ENCODE measurements at places on chromosomes 2 and 18.

- DNase-seq = no peak
These were observed 69.8 kb upstream of the GALNT3 start for GRCh38 chr2:165863810-165864261.

DNA sequence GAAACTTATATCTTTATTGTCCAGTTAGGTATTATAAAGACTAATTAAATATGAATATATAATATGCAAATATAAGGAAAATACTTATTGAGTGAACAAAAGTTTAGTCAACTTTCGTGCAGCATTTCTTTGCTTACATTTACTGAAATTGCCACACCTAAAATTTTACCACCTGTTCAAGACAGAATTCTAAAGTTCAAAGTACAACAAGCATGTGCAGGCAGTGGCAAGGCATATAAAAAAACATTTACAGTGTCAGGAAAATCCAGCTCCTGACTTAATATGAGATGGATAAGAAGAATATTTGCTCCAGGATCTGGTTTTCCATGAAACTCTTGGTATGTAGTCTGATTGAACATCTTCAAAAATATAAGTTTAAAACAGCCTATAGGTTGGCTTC lies 4.8 kb downstream of the ITPRID2 start:
- no peak for DNase-seq

- no peak for DNase-seq
These were observed 1200.4 kb upstream of the CDH2 start for GRCh38 chr18:29377346-29377745.

- no peak for DNase-seq
These were observed 13.2 kb upstream of the SCYGR5 start for GRCh38 chr2:227653419-227653818.

DNA sequence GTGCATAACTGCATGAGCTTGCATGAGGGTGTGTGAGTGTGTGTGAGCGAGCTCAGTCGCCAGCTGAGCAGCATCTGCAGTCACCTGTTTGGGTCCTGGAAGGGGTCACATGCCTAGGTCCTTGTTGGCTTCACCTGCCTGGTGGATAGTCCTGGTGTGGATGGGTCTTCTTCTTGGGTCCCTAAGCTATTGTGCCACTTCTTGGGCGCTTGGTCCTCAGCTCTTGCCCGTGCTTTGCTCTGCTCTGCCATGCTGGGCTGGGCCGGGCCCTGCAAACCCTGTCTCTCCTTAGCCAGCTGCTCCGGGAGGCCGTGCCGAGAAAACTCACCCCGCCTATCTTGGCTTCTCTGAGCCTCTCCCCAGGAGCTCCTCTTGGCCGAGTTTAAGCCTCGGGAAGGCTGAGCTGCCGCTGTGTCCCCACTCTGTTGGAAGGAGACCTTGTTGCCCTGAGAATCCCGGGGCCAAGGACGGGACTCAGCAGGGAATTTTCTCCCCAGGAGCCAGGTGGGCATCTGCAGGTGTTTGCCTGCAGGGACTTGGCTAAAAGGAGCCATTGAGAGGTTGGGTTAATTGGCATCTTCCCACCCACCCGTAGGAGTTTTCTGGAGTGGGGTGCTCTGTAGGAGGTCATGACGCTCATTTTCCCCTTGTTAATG lies 300.8 kb downstream of the NDUFA10 start:
- no peak for DNase-seq

DNA sequence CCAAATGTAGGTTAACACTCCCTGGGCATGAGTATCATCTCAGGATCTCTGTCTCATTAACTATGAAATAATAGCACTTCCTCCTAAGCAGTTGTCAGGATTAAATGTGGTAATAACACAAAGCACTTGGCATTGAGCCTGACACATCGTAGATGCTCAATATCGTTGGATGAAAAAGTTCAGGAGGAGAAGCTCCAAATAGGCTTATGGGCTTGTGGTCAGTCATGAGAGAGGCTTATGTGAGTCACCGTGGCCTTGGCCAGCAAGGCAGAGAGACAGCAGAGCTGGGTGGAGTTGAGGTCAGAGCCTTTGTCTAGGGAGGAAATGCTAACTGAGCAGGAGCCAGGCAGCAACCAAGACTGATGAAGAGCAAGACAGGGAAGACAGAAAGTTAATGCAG lies 68.3 kb upstream of the PPM1B start:
- DNase-seq = no peak

DNA sequence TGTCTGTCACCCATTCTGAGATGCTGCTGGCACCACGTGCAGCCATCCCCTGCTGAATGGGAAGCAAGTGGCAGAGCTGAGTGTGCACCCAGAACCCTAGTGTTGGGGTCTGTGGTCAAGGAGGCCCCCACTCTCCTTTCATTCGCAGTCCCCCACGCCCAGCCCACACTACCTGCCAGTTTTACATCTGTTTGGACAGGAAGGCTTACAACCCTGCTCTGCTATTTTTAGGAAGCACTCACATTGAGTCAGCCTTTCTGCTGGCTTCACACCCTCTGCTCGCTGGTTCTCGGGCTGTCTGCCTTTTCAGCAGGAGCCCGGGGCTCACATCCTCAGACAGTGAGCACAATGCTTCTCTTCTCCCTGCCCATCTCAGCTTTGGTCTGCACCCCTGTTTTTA lies 10.7 kb upstream of the ADCY3 start:
- DNase-seq = no peak

DNA sequence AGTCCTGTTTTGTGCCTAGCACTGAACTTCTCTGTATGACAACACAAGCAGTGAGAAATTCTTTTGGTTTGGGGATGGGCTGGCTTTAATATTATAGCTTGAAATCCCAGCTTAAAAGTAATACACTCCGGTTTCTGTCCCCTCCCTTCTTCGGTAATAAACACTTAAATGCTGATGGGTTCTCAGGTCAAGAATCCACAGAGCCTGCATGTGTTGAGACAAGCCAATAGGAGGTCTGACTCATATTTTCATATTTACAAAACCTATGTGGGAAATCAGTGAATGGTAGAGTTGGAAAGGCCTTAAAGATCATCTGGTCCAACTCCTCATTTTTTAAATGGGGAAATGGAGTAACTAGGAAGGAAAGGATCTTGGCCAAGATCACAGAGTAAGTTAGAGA lies 47.5 kb downstream of the VSNL1 start:
- DNase-seq = no peak

DNA sequence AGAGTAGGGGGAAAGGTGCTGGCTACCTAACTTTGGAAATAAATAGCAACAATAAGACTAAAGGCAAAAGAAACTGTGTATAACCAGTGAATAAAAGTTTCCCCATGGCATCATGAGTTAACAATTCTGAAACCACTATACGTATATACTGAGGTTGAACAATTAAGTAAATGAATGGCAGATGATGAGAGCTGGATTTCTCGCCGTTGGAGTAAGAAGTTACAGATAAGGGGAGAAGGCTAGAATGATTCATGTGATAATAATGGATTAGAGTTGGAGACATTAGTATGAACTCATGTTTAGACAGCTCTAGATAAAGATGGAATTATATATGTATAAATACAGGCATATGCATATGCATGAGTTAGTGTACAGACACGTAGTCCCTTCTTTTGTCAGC lies 152.7 kb downstream of the UBR3 start:
- DNase-seq = no peak

- DNase-seq = no peak
These were observed 215.2 kb upstream of the LRRTM1 start for GRCh38 chr2:80519699-80520291.

DNA sequence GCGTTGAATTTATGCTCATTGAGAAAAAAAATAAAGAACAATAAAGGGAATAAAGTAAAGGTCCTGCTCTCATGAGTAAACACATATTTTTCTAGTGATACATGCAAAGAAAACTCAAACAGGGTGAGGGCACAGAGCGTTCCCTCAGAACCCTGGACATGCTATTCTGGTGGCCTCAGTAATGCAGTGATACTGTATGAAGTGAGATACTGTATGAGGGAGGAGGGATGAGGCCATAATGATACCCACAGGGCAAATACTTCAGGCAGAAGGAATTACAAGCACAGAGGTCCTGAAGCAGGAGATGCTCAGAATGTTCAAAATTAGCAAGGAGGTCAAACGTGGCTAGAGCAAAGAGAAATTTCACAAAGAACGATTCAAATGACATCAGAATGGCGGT lies 28.4 kb upstream of the RNU4ATAC start:
- no peak for DNase-seq

DNA sequence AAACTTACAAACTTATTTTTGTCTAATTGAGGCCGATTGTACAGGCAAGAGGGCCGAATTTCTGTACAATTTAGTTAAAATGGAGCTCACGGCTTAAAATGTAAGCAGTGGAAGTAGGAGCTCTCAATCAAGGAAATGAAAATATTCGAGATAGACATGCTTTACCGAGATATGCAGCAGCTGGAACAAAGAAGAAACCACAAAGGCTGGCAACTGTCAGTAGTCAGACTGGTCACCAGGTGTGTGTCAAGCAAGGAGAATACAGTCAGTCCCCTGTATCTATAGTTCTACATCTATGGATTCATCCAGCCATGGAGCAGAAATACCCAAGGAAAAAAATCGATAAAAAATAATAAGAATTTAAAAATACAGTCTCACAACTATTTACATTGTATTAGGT lies 122.6 kb downstream of the WDSUB1 start:
- DNase-seq = no peak

DNA sequence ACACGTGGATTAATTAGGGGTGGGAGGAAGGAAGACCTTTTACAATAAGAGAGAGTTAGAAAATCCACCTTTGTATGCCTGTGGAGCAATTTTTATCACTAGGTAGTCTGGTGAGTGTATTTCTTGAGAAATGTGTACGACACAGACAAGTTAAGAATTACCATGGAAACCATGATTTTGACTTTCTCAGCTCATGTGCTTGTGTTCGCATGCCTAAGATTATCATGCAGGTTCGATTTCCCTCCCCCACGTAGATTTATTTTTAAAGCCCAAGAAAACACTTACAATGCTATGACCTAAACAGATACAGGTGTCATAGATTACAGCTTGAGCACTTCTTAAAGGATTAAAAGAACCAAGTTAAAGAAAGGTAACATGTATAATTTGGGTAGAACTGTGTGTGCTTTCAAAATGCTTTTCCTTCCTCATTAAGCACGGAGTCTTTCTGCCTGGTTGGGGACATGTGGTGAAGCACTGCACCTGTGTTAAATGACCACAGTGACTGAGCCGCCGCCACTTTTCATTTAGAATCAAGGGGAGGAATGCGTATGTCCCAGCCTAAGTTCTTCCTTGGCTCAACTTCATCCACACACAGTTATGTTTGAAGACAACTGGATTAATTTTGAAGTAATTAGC lies 16.6 kb downstream of the SERTAD2 start:
- DNase-seq = no peak

GRCh38 chr2:228652366-228652765 lies 470.9 kb upstream of the SPHKAP start:
- no peak for DNase-seq

- no peak for DNase-seq
These were observed 2.7 kb upstream of the PID1 start for GRCh38 chr2:229273723-229274338.

- DNase-seq = no peak
These were observed 48.6 kb downstream of the FIGN start for GRCh38 chr2:163687217-163687616.

GRCh38 chr2:9196637-9197036 lies 10.0 kb upstream of the ASAP2 start:
- DNase-seq = no peak

GRCh38 chr2:48525269-48525943 lies 4.5 kb upstream of the STON1 start:
- no peak for DNase-seq

GRCh38 chr2:101821059-101821805 lies 123.7 kb downstream of the MAP4K4 start:
- DNase-seq = no peak

DNA sequence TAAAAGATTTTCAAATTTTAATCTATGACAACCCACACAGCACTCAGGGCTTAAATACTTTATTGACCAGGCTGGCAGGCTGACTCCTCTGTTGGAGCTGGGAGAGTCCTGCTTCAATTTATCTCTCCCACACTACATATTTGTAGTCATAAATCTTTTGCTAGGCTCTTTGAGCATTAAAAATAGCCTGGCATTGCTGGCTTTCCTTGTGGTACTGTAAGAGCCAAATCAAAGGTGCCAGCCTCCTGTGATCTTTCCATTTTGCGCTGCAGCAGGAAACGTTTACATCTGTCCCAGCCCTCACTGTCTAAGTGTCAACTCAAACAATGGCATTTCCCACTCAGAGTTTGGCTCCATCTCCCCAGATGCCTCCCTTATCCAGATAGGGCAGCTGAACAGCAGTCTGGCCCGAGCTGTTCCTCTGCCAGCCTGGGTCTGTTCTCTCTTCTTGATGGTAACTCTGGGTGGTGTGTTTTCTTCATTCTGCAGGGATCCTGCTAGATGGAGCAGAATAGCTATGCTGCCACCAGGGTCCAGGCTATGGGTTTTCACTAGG lies 62.1 kb downstream of the LRRTM1 start:
- DNase-seq = no peak
